ENCODE measurements at places on chromosomes 11 and 22.

DNA sequence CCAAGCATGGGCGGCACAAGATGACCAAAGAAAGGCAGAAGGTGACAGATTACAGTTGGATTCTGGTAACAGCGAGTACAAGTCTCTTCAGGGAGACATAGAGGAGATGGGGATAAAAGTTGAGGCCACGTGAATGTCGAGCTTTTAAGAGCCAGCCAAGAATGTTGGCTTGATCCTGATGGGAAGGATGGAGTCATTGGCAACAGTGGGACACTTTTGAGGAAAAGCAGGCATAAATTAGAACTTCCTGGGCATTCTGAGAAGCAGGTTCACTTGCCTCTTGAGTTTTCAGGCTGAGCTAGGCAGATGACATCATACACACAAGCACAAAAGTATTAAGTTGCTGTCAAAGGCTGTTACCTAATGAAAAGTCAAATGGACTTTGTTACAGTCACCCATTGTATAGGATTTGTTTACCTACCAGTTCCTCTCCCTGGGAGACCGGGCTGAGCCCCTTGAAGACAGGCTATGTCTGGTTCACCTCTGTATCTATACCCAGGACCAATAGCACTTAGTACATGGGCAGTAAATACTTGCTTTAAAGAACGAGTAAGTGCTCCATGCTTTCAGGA is 41.1 kb downstream of the TNRC6B start:
- DNase-seq, result no peak
- no peak overlapping the region for H3K4me3 ChIP-seq
- peak overlapping the region; percentile 66 for H3K27ac ChIP-seq
- H3K36me3 ChIP-seq, result peaks cover 20% of the 10 kb centered on the region
- H3K4me1 ChIP-seq, result peaks cover 63% of the 10 kb centered on the region
- no peaks in the 10 kb centered on the region for H3K27me3 ChIP-seq

DNA sequence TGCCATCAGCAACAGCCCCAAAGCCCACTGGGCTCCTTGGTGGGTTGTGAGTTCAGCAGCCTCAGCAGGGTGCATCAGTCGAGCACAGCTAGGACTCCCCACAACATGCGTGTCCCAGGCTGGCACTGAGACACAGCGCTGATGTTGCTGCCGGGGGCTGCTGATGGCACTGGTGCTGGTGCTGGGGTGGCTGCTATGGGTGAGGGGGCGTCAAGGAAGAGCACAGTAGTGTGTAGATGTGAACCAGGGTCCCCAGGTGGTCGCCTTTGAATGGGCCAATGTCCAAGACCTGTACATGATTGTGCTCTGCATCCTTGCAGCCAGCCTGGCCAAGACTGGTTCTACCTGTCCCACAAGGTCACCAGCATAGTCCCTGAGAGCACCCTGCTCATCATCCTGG is 121.3 kb upstream of the SERPIND1 start:
- no peaks in the 10 kb centered on the region for H3K4me1 ChIP-seq
- H3K27me3 ChIP-seq, result no peaks in the 10 kb centered on the region
- H3K36me3 ChIP-seq, result no peaks in the 10 kb centered on the region
- DNase-seq, result no peak
- H3K27ac ChIP-seq, result no peak overlapping the region
- H3K4me3 ChIP-seq, result no peak overlapping the region

- peak within 1 kb of the TSS; percentile 96 for H3K27ac ChIP-seq
- no peaks in the 10 kb centered on the region for H3K27me3 ChIP-seq
- peak within 1 kb of the TSS; percentile 98 for H3K4me3 ChIP-seq
- DNase-seq, result peak; percentile 86
These were observed at the start of gene EIF3F for GRCh38 chr11:7986768-7987559. Gene EIF3F, plus strand, starts transcription at chr11:7987337. Its CDS starts 16 bp downstream, at chr11:7987353.

DNA sequence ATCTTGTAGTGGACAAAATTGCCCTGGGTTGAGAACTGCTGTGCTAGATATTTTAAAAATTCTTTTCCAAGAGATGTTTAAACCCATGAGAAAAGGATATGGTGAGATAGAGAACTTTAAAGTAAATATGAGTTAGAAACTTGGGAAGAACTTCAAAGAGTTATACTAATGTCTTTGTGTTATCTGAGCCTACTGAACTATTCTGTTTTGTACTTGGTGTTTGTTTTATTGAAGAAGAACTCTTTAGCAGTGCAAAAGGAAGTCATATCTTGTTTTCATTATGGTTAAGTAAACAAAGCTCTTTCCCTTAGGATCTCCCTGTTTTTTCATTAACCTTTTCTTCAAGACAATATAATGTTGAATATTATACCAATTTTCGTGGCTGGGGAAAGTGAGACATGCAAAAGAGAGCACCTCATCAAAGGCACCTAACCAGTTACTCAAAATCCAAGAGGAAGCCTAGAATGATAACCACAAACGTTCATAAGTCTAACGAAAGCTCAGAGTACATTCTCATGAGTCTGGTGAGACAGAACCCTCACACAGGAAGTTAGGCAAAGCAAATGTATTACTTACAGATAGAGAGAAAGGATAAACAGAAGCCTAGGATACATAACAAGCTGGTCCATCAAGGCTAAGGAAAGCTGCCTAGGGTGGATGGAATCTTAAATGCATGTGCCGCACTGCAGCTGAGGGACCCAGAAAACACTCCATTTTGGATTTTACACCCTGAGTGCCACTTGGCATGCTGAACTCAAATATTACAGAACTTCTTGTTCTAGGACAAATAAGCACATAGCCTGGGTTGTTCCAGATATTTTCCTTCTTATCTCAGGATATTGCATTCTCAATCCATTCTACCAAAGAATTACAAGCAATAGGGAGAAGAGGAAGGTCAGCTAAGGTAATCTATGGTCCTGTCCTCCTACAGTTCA is 112.5 kb upstream of the ANO3 start:
- no peak overlapping the region for H3K4me3 ChIP-seq
- no peaks in the 10 kb centered on the region for H3K36me3 ChIP-seq
- DNase-seq, result no peak
- no peak overlapping the region for H3K27ac ChIP-seq
- no peaks in the 10 kb centered on the region for H3K27me3 ChIP-seq

- no peaks in the 10 kb centered on the region for H3K27me3 ChIP-seq
- H3K4me3 ChIP-seq, result no peak overlapping the region
- H3K4me1 ChIP-seq, result peaks cover 74% of the 10 kb centered on the region
- H3K27ac ChIP-seq, result peak overlapping the region; percentile 76
- H3K36me3 ChIP-seq, result peaks cover 64% of the 10 kb centered on the region
These were observed 133.7 kb downstream of the ETS1 start for GRCh38 chr11:128453444-128454336.

DNA sequence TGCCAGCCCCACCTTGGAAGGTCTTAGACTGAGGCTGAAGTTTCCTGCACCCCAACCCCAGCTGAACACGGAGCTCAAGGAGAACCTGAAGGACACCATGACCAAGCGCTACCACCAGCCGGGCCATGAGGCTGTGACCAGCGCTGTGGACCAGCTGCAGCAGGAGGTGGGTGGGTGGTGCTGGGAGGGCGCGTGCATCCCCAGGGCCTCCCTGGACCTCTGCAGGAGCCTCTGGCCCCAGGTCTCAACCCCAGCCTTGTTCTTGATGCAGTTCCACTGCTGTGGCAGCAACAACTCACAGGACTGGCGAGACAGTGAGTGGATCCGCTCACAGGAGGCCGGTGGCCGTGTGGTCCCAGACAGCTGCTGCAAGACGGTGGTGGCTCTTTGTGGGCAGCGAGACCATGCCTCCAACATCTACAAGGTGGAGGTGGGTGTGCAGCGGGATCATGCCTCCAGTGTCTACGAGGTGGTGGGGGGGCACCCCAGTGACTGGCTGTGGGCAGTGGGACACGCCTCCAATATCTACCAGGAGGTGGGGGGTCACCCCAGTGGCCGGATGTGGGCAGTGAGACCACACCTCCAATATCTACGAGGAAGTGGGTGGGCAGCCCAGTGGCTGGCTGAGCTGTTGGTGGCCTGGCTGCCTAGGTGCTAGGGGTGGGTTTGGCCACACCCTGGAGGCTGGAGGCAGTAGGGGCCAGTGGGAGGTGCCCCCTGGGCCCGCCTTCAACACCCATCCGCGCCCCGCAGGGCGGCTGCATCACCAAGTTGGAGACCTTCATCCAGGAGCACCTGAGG is 4.6 kb downstream of the CD151 start:
- H3K27ac ChIP-seq, result no peak overlapping the region
- DNase-seq, result no peak
- H3K4me1 ChIP-seq, result peaks cover 22% of the 10 kb centered on the region
- peaks cover 11% of the 10 kb centered on the region for H3K36me3 ChIP-seq
- no peaks in the 10 kb centered on the region for H3K27me3 ChIP-seq

DNA sequence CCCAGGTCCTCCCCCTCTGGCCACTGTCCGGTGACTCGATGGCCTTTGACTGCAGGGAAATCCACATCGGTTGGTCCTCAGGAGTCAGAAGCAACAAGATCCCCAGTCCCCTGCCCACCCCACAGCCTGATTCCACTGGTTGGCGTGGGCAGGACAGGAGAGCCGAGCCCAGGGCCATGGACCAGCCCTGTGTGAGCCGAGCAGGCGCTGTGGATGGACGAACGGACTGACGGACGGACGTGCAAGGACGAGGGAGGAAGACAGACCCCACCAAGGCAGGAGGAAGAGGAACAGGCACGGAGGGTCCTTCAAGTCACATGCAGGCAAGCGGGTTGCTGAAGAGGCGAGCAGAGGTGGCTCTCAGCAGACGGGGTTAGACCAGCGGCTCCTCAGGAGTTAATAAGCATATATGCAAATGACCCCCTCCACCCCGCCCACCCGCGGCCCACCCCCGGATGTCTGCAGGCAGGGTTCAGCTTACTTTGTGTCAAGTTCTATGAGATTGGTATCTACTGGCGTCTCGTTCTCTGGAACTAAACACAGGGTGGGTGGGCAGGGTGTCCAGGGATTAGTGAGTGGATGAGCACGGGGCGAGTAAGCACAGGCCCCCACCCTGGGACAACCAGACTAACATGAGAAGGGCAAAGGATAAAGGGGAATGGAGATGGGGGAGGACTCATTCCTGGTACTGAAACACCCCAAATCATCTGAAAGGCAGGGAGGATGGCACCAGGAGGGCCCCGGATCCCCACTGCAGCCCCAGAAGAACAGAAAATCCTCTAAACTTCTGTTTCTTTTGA is 26.8 kb downstream of the TPBGL start:
- peaks cover 3% of the 10 kb centered on the region for H3K36me3 ChIP-seq
- H3K27ac ChIP-seq, result no peak overlapping the region
- H3K4me3 ChIP-seq, result no peak overlapping the region
- peaks cover 21% of the 10 kb centered on the region for H3K4me1 ChIP-seq
- no peak for DNase-seq

DNA sequence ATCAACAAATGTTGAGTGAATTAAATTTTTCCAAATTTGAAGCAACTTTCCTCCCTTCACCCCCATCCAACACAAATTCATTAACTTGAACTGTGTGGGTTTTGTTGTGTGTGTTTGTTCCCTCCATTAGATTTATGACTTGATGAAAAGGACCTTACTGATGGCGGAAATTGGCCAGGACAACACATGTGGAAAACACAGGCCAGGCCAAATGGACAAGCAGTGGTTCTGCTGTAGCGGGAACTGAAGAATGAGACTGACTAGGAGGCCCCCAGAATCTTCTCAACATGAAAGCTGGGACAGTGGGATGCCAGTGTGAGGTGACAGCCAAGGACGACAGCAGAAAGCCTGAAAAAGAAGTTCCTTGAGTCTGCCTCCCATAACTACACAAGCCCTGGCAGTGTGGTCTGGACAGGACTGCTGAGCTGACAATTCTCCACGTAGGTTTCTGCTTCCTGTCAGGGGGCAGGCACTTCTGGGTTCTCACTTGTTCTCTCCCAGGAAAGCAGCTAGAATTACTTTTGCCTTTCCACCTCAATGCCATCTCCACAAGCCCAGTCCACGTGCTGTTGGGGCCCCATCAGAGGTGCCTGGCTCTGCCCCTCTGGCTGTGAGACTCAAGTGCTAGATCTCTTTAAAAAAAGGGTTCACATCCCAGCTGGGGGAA is 94.3 kb downstream of the ETS1 start:
- H3K36me3 ChIP-seq, result peaks cover 90% of the 10 kb centered on the region
- DNase-seq, result no peak
- H3K27me3 ChIP-seq, result no peaks in the 10 kb centered on the region
- H3K4me1 ChIP-seq, result peaks cover 95% of the 10 kb centered on the region

DNA sequence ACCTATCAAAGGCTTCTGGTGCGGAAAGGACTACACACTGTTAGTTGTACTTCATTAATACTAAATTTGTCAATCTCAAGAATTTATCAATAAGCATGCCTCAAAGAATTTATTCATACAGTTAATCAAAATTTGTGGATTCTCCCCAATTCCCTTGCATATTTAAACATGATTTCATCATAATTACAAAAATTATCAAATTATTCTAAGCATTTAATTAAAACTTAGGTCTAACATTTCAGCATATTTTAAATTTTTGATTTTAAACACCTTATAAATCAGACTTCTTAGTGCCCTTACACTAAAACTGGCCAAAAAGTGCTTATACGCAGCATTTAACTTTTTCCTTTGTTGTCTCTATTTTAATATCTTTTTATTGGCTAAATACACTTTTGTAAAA is 13.8 kb upstream of the SERPIND1 start:
- H3K27me3 ChIP-seq, result no peaks in the 10 kb centered on the region
- H3K4me1 ChIP-seq, result no peaks in the 10 kb centered on the region
- no peak overlapping the region for H3K27ac ChIP-seq
- no peak overlapping the region for H3K4me3 ChIP-seq
- no peak for DNase-seq

DNA sequence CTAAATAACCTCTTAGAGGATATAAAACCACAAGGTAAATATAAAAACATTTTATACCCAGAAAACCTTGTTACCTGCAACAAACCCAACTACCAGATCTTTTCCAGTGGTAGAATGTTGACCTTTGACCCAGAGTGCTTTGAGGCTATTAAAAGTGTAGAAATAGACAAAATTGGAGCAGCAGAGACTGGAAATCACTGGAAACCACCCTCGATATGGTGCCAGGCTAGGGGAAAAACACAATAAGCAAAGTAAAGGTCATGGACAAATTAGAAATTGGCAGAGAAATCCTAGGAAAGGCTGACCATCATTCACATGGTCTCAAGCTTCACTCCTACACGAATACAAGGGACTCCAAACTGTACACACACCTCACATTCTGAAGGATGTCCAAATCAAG is 26.7 kb downstream of the SLC25A17 start:
- H3K4me3 ChIP-seq, result no peak overlapping the region
- H3K36me3 ChIP-seq, result peaks cover 34% of the 10 kb centered on the region
- DNase-seq, result no peak
- no peaks in the 10 kb centered on the region for H3K27me3 ChIP-seq
- H3K4me1 ChIP-seq, result peaks cover 21% of the 10 kb centered on the region

Data from activated naive CD8-positive, alpha-beta T cell treated with anti-CD3 and anti-CD28 coated beads for 36 hours (primary cell).